ENCODE measurements at places on chromosomes 4 and X.

- no peak for DNase-seq
These were observed 4.2 kb upstream of the CXCL3 start for GRCh38 chr4:74042681-74043080.

GRCh38 chr4:54230484-54231418, 1.7 kb downstream of the PDGFRA start:
- DNase-seq = no peak

GRCh38 chrX:129649268-129650182, 5.2 kb downstream of the APLN start:
- no peak for DNase-seq

- DNase-seq = no peak
These were observed 40.7 kb downstream of the SPATA18 start for GRCh38 chr4:52091801-52092200.

DNA sequence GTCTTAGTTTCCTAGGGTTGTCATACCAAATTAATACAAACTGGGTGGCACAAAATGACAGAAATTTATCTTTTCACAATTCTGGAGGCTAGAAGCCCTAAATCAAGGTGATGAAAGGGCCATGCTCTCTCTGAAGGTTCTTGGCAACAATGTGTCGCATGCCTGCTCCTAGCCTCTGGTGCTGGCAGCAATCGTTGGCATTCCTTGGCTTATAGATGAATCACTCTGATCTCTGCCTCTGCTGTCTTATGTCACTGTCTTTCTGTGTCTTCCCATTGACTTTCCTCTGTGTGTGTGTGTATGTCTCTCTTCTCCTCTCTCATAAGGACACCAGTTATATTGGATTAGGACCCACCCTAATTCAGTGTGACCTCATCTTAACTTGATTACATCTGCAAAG, 15.9 kb upstream of the INTU start:
- no peak for DNase-seq

GRCh38 chr4:123430031-123430430, 33.4 kb downstream of the SPRY1 start:
- DNase-seq = no peak

- no peak for DNase-seq
These were observed 175.8 kb downstream of the IL15 start for GRCh38 chr4:141812158-141812557.

- DNase-seq = no peak
These were observed 69.4 kb downstream of the HMGB2 start for GRCh38 chr4:173264684-173265185.

DNA sequence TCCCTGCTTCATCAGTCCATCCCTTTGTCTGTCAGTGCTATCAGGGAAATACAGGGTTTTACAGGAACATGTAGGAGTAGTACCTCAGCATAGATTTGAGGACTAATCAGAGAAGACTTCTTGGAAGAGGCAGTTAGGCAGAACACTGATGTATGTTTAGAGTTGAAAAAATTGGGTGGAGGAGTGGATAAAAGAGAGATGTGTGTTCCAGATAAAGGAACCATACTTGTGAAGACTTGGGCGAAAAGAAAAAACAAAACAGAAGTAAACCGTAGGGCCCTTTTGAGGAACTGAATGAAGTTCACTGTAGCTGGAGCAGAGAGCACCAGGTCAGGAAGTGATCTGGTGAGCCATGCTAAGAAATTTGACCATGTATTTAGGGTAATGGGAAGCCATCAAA, 32.3 kb downstream of the AFF1 start:
- no peak for DNase-seq

- no peak for DNase-seq
These were observed 364.9 kb downstream of the UNC5C start for GRCh38 chr4:95183656-95184408.

DNA sequence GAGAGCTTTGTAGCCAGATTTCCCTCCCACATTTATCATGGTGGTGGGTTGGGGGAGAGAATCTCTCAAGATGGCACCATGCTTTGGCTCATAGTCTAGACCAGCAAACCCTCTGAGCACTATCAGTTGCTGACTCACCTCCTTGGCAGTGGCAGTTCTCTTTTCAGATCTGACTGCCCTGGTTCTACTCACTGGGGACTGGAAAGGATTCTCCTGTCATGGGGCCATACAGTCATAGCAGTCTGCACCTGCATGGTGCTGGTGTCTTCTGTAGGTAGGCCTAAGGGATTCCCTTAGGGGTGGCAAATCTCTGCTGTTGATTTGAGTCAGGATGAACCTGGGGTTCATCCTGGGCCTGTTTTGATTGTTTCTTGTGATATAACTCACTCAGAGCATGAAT, 2.6 kb downstream of the TEX13B start:
- DNase-seq = no peak

GRCh38 chr4:17258106-17258505, 253.8 kb downstream of the QDPR start:
- DNase-seq = no peak

- DNase-seq = peak; percentile 48
These were observed 18.2 kb upstream of the ABLIM2 start for GRCh38 chr4:8176547-8177399.

- peak; percentile 8 for DNase-seq
These were observed 270.3 kb upstream of the HS3ST1 start for GRCh38 chr4:11698846-11699590.

GRCh38 chr4:69859140-69859685, 732 bp downstream of the SULT1E1 start:
- DNase-seq = no peak

DNA sequence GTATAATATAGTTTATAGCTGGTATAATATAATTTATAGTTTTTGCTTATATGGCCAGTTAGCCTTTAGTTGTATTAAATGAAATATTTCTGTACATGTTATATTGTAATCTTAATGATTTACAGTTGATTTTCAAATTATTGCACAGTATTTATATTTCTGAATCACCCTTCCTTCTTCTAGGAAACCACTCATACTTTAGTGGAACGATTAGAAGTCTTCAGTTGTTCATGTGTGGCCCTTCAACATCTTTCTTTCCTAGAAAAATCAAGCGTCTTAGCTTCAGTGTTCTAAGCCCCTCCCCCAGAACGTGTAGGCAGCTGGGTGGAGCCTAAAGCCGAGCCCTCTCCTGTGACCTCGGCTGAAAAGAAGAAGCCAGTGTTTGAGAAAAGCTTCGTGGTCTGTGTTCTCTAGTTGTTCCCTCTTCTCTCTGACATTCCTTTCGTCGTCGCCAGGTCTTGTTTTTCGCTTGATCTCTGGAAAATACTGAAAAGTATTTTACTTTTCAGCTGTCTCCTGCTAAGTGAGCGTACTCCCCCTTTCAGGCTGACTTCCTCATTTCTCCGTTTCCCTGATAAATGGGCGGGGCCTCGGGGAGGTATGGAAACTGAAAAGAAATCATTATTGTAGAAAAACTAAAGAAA, at the start of gene C4orf33:
TSS of gene C4orf33 (plus strand) at position 342 of the 644 bp plus-strand sequence. CDS start 6,459 bp downstream, outside the sequence.
- no peak for DNase-seq

DNA sequence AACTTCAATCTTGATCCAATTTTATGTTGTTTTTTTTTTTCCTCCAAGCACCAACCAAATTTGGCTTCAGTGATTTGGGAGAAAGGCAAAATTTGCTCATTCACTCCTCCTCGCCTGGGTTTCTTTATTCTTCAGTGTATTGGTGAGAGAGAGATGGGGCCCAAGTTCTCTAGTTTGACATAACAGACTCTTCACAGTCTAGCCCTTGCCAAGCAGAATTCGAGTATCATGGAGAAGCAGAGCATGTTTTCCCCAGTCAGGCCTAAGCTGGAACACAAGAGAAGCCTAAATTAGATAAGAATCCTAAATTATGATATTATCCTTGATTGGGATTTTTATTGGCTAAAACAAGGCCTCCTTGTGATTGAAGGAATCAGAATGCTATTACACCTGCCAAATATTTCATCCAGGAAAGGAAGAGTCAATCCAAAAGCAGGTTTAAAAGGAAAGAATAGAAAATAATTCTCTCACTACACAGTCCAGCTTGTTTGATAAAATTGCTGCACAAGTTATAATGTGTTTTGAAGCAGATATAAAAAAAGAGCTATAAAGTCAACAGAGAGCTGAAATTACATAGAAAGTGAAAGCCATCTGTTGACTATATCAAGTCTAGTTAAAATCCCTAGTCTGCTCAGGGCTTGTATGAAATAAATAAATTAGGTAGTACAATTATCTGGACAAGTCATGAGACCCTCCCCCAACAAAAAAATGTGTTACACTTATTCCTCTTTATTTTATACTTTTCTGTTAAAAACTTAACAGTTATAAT, 39.9 kb upstream of the FAM241A start:
- no peak for DNase-seq

DNA sequence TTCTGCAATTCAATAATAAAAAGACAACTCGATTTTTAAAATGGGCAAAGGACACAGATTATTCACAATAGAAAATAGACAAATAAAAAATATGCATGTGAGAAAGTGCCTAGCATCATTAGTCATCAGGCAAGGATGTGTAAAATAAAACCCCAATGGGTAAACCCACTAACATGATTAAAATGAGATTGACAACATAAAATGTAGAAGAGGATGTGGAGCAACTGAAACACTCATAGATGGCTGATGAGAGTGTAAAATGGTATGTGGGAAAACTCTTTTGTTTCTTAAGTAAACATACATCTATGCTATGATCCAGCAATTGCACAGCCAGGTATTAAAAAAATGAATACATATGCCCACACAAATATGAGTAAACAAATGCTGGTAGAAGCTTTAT, 177.6 kb downstream of the IQCM start:
- DNase-seq = no peak

DNA sequence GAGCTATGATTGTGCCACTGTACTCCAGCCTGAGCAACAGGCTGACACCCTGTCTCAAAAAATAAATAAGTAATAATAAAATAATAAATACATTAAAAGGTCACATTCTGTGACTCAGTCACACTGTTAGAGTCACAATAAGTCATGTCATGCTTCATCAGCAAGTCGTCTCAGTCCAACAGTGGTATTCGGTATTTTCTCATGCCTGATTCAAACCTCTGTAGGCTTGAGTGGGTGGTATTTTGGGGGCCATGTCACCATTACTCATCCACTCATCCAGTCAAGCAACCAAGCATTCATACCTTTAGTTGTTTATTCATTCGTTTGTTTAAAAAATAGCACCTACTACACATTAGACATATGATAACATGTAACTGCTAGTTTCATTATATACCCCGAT, 46.9 kb downstream of the SUPT20HL2 start:
- peak; percentile 8 for DNase-seq

DNA sequence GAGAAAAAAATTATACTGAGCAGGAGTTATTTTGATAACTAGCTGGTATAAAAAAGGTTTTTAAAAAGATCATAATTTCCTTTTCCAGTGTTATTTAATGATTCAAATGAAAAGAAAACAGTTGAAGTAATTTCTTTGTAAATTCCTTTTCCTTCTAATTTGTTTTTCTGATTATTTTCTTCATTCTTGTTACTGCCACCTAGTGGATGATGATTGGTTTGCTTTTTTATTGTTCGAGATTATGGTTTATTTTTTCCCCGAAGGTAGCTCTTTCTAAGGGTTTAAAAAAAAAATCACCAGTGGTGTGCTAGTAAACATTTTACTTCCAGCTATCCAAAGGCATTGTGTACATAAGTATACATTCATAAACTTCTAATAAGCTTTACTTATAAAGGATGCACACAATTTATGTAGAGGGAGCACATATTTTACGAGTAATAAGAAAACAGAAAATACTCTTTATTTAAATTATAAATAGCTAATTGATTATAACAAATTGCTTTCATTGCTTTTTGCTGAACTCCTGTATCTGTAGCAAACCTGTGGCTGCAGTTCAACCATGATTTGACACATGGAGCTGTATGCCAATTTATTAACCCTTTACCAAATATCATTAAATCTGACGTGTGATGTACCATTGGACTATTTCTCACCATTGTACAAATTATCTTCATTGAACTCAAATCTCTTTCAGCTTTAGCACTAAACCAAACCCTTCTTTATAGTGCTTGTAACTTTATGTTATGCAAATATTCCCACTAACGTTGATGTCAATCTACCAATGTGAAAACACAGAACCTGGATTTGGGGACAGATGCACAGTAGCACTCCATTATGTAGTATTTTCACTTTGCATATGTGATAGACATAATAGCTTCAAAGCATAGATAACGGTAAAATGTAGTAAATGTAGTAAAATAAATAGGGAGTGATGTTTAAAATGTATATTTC, 97.8 kb upstream of the ANK2 start:
- DNase-seq = peak; percentile 11

DNA sequence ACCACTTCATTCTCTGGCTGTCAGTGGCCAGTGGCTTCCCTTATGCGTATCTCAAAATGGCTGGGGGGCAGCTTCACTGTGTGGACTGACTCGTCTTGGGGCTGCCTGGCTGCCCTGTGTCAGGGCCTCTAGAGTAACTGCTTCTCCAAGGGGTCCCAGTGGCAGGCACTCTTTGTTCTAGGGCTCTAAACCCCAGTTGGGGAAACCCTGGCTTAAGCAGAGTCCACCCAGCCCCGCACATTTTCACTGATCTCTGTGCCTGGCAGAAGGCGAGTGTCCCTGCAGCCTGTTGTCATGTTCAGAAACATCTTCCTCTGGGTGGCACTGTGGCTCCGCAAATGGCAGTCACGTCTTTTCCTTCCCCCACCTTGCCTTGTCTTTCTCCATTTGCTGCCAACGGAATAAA, 59.7 kb downstream of the NBDY start:
- no peak for DNase-seq

DNA sequence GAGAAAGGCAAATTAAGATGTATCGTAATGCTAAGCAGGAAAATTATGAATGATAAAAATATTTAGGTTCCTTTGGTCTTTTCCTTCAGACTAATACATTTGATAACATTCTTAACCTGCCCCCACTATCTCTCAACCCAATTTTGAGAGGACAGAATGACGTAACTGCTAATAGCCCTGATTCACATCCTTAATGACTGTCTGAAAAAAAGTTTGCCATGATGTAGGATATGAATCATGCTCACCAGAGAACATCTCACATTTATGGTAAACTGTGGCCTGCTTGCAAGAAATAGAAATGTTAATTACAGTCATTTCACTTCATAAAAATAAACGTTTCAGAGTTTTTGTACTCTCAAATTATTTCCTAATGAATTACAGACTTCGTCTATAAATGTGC, 128.0 kb upstream of the VEGFC start:
- DNase-seq = no peak

GRCh38 chrX:115892787-115893671, 277.5 kb upstream of the AGTR2 start:
- peak; percentile 75 for DNase-seq

- DNase-seq = no peak
These were observed 40.3 kb downstream of the PPM1K start for GRCh38 chr4:88244056-88244455.

GRCh38 chr4:138897811-138898226, 117.8 kb upstream of the NOCT start:
- DNase-seq = peak; percentile 17

Measured in ACHN (cell line).